GF-D8 (cell line): ENCODE measurements at places on chromosomes 12 and 14.

GRCh38 chr12:58325561-58325960 is 384.2 kb downstream of the ATP23 start:
- no peak for DNase-seq

DNA sequence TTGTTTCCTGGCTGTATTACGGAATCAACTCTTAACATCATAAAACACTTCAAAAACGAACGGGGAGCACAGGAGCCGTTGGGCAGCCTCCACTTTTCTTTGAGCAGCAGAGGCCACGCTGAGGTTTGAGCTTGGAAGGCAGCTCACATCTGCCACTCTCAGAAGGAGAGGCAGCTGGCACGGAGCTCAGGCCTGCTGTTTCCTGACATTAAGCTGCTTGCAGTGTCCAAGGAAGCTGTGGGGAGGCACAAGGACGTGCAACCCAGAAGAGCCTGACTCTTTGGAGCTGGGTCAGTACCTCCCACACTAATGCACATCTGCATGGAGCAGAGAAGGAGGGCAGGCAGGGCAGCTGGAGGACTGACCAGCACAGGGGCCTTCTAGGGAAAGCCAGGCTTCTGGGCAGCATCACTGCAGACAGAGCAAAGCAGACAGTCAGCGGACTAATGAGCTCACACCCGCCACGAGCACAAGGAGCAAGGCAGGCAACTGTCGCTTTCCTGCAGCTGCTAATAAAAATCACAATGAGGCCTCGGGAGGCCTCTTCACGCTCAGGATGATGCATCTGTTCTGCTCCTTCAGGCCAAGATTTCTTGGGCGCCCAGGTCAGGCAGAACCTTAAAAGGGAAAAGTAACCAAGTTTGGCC is 211.1 kb downstream of the GLT1D1 start:
- no peak for DNase-seq

DNA sequence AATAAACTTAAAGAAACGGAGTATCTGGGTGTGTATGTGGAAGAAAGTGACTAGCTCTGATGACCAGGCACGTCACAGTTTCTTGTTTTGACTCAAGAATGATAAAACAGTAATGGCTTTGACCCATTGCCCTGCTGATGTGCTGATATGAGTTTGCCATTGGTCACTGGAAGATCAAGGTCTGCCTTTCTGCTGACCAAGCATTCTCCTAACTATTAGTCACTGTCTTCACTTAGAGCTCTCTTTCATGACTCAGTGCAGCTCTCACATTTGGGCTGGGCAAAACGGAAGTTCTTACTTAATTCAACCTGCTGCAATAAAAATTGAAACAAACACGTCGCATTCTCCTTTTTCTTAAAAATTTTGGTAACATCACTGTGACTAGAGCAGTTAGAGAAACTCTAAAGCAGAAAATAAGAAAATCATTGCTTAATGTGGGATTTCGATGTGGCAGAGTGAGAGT is 366.7 kb downstream of the BTG1 start:
- no peak for DNase-seq

- no peak for DNase-seq
Measured at GRCh38 chr12:69150796-69151127, 88.6 kb upstream of the CPSF6 start.

DNA sequence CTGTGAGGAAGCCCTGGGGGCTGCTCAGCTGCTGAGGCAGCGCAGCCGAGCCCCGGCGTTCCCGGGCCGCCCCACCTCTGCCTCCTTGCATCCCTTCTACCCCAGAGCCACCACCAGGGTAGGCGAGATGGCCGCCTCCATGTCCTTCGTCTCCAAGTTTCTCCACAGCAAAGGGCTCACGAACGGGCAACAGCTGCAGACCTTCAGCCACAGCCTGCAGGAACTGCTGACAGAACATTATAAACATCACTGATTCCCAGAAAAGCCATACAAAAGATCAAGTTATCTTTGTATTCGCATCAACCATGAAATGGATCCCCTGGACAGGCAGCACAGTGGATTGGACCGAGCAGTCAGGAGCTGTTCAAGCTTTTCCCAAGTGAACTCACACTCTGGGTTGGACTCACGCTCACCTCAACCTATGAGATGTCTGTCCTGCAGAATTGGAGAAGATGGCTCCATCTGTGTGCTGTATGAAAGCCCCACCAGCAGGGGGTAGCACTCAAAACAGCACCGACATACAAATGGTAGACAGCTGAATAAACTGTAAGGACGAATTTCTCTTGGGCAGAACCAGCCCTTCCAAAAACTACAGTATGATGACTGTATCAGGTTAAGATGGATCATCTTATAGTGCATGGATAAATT is 19.4 kb upstream of the A2M start:
- no peak for DNase-seq

GRCh38 chr12:11553871-11554533 is 95.5 kb upstream of the ETV6 start:
- DNase-seq = peak; percentile 4

- DNase-seq = no peak
Measured at GRCh38 chr12:121378736-121379135, 21.2 kb upstream of the RNF34 start.

DNA sequence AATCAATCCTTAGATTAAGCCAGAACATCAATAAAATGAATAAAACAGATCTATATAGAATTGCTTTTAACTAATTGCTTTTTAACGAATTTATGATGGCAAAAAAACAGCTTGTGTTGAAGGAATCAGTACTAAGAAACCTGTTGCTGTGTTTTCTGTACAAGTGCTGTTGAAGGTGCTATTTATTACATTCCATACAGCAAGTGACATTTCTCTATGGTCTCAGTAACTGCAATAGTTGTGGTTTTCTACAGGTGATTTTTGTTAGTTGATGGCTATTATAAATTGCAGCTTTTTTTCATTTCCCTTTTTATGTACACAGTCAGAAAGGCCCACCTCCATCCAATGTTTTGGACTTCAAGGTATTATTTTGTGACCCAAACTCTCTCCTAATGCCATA is 56.6 kb downstream of the SLC2A13 start:
- no peak for DNase-seq

GRCh38 chr14:91008759-91009409 is 51.6 kb downstream of the RPS6KA5 start:
- DNase-seq = peak; percentile 22

DNA sequence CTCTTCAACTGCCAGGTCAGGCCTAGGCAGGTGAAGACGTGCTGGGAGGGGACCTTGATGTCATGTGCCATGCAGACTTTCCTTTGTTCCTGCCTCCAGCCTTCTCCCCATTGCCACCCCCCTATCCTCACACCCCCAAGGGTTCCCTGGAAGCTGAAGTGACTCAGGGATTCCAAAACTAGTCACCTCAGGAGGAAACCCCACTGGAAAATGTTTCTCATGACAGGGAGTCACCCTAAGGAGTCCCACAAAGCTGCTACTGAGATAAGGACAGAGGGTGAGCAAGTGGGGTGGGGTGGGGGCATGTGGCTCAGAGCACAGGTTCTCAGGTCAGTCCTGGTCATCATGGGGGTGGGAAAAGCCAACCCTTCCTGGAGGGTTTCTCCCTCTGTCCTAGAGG is 2.4 kb upstream of the IL25 start:
- no peak for DNase-seq

DNA sequence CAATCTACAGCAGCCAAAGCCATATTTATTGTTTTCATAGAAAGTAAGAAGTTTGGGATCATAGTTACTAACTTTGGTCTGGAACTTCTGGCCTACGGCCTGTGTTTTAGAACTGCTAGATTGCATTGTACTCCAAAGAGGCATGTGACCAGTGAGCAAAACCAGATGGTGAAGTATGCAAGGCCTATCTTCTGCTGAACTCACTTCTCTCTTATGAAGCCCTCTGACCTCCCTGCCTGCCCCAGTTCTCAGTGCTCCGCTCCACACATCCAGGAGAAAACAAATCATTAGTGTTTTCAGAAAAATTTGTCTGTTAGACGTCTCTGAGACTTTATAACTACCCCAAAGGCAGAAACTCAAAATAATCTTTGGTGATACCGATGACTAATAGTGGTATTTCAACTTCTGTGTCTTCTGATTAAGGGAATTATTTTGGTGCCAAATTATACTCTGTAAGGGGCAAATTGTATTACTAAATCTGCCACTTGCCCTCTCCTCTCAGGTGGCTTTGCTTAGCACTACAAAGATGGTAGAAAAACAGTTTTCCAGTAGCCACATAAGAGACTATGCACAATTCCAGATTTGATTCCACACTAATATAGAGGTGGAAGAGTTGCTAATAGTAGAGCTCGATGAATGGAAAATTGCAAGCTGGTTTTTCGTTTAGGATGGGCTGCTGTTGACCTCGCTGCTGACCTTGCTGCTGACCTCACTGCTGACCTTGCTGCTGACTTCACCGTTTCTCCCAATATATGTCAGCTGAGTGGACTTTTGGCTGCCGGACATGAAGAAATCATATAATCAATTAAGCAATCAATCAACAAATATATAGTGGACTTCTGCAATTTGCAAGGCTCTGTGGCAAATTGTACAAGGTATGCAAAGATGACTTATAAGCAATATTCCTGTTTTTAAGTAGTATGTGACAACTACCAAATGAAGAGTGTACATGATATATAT is 147.5 kb downstream of the KITLG start:
- no peak for DNase-seq

DNA sequence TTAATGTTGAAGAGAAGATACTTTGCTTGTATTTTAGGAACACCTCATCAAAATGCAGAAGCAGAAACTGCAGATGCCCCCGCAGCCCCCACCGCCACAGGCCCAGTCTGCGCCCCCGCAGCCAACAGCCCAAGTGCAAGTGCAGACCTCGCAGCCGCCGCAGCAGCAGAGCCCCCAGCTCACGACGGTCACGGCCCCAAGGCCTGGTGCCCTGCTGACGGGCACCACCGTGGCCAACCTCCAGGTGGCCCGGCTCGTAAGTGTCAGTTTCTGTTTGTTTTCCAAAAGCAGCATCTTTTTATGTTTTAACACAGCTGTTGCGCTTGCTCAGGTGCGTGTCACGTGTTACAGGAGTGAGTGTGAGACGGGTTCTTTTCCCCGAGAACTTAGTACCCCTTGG is 79.5 kb downstream of the DDX51 start:
- DNase-seq = no peak

DNA sequence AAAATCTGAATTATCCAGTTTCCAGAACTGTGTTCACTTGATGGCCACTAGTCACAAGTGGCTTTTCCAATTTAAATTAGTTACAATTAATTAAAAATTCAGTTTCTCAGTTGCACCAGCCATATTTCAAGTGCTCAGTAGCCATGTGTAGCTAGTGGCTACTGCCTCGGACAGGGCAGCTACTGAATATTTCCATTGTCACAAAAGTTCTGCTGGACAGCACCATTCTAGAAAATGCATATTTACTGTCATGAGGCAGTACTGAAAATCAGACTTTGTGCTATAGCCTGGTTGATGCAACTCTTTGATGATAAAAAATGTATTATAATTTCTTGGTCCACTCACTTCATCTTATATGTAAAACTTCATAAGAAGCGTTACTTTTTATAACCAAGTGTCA is 11.5 kb upstream of the OVCH1 start:
- DNase-seq = no peak

DNA sequence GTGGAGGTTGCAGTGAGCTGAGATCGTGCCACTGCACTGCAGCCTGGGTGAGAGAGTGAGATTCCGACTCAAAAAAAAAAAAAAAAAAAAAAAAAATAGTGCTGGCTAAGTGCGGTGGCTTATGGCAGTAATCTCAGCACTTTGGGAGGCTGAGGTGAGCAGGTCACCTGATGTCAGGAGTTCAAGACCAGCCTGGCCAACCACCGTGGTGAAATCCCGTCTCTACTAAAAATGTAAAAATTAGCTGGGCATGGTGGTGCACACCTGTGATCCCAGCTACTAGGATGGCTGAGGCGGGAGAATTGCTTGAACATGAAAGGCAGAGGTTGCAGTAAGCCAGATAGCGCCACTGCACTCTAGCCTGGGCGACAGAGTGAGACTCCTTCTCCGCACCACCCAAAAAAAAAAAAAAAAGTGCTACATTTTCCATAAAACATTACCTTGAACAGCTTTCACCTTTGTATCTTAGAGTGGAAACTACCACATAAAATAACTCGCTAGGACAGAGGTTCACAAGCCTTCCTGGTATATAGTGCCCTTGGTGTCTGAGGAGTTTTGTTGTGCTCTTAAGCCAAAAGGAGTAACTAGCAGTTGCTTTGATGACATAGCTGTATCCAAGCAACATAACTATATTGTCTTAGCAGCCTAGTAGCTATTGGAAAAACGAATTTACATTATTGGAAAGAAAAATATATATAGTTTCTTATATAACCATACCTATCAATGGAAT is 11.1 kb downstream of the PTGES3 start:
- DNase-seq = no peak

- peak; percentile 79 for DNase-seq
Measured at GRCh38 chr12:120225852-120226640, 25.1 kb upstream of the RPLP0 start.
